Colonic mucosa (tissue), 4 donors: ENCODE measurements at places on chromosomes 12 and 14. TPM values are rescaled to one million over a fixed set of nuclear protein-coding genes. Genes with fewer than 3 reads are reported as not detected.
A peak's percentile ranks its signal among the peaks of the same experiment; 100 is the strongest.

DNA sequence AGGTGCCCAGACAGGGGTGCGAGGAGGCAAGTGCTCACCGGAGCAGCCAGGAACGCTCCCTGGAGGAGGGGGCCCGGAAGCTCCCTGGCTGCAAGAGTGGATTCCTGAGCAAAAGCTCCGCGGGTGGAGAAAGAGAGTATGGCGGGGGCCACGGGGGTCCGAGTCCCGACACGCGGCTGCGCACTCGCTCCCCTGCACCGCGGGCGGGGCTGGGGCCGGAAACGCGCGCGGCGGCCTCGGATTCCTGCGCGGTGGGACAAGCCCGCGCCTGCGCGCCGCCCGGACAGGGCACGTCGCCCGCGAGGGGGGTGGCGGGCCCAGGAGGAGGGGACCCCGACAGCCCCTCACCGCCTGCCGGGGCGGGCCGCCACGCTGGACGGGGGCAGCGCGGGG lies 27.8 kb upstream of the GPR132 start:
- DNase-seq: peak; percentile 59

GRCh38 chr14:51938137-51938536 lies 51.2 kb upstream of the RTRAF start:
- DNase-seq: no peak

Gene KRT1
- not detected for total RNA-seq

Gene RNASE7
- total RNA-seq: 0.16 TPM

GRCh38 chr14:24057867-24058259 lies 6.1 kb downstream of the CARMIL3 start:
- no peak for DNase-seq

DNA sequence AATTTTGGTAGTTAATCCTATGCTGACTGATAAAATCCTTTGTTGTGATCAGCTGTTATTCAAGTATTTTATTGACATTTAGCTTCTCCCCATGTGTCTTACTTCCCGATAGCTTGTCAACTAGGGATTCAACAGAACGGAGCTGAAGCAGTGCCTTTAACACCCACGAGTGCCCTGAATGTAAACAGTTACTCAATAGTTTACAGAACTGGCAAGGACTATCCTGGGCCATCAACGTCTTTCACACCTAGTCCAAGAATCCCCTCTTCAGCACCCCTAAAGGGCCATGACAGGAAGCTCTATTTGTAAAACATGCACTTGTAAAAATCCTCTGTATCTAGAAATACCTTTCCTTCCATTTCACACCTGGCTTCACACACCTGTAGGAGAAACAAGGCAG lies 45.3 kb downstream of the SETD3 start:
- DNase-seq: no peak

DNA sequence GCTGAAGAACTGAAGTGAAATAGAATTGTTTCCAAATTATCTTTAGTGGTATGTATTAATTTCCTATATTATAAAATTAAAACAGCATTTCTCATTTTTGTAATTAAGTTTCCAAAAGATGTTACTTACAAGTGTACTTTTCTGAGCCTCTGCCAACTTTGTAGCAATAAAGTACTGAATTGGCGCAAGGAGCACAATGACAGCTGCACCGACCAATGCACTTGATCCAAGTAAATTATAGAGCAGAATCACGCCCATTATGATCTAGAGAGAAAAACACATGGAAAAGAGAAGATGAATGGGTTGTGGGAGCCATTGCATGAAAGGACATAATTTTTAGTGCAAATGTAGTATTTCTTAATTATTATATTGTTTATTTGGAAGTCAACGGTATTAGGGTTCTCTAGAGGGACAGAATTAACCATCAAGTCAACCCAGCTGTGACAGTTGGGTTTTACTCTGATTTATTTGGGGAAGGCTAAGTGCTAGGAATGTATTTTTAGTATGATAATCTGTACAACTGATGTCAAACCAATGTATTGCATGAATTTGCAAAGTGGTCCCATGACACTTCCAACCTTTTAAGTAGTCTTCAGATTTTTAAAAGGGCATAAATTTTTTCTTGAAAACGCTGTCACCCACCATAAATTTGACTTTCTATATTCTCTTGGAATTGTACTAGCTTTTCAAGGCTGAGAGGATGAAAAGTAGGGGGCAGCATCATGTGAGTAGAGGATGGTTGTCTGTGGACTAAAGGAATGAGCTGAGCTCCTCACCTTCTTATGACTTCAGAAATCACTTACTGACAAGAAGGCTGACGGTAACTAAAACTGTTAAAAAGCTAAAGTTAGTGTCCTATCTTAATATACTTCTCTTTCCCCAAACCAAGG lies 33.0 kb downstream of the ABCC9 start:
- DNase-seq: no peak

DNA sequence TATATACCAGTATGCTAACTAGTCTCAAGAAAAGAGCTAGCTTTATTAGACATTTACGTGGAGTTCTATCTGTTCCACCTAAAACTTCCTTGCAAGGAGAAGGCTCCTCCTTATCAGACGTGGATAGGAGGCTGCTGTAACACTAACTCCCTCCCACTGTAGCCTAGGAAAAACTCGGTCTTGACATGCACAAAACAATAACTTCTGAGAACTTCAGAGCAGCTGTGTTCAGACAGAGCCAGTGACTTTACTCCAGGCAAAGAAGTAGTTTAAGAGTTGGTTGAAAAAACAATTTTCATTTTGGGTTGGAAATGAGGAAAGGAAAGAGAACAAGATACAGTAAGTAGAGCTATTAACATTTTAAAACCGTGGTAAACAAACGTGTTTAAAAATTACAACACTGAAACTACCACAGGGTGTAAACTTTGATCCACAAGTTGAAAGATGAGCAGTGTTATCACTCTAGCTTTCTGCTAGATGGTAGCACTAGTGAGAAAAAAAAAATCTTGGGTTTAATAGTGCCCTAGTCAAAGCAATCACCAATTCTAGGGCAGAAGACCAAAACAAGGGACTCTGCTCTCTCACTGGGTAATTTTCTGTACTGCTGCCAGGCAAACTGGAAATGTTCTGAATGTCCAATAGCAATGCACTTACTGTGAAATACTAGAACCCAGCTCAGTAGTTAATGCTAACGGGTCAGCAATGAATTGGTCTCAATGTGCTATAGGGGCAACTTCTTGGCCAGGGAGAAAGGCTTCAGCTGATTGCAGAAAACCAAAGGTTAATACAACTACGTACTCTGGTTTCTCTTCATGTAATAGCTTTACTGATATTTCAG lies 2.4 kb downstream of the ATF7 start:
- DNase-seq: peak; percentile 50

Gene SLC16A7
- 9.5 TPM for total RNA-seq

Gene GPR132
- 1.0 TPM for total RNA-seq

DNA sequence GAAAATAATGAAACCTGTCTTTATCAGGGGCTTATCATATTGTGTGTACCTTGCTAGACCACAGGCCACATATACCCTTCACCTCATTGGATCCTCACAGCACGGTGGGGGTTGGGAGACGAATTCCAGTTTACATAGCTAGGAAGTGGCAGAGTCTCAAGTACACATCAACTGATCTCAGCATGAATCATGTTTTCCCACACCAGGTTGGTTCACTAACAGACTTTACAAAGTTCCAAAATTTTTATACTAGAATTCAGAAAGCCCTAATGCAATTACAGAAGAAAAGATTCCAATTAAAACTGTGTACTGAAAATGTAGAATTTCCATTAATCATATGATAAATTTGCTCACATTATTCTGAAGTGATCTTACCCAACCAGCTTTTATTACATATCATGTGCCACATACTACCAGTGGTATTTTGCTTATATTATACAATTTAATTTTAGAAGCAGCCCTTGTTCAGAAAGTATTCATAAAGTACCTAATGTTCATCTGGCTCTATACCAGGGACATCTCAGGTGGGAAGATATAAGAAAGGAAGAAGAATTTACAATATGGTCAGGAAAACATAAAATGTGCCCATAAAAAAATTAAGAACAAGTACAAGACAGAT lies 196.2 kb downstream of the ITPR2 start:
- no peak for DNase-seq

DNA sequence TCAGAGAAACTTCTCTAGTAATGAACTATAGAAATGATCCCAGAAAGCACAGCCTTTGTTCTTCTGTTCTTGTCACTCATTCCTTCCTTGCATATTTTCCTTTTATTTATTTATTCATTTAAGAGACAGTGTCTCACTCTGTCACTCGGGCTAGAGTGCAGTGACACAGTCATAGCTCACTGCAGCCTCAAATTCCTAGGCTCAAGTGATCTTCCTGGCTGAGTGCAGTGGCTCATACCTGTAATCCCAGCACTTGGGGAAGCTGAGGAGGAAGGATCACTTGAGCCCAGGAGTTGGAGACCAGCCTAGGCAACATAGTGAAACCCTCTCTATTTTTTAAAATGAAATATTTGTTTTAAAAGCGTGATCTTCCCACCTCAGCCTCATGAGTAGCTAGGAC lies 11.5 kb downstream of the TECPR2 start:
- DNase-seq: no peak

DNA sequence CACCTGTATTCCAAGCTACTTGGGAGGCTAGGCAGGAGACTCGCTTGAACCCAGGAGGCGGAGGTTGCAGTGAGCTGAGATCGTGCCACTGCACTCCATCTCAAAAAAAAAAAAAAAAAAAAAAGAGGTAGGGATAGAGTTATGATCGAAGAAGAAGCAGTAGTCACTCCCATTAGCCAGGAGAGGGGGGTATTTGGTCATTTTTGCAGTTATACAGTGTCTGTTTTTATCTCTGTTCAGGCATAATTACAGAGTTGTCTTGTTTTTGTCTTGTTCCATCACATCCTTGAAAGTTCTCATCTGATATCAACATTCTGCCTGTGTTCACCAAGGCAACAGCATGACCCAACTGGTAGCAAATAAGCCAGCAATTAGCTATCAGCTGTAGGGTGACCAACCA lies 98.5 kb upstream of the TMPO start:
- DNase-seq: no peak

Gene ZDHHC22
- total RNA-seq: 0.07 TPM

DNA sequence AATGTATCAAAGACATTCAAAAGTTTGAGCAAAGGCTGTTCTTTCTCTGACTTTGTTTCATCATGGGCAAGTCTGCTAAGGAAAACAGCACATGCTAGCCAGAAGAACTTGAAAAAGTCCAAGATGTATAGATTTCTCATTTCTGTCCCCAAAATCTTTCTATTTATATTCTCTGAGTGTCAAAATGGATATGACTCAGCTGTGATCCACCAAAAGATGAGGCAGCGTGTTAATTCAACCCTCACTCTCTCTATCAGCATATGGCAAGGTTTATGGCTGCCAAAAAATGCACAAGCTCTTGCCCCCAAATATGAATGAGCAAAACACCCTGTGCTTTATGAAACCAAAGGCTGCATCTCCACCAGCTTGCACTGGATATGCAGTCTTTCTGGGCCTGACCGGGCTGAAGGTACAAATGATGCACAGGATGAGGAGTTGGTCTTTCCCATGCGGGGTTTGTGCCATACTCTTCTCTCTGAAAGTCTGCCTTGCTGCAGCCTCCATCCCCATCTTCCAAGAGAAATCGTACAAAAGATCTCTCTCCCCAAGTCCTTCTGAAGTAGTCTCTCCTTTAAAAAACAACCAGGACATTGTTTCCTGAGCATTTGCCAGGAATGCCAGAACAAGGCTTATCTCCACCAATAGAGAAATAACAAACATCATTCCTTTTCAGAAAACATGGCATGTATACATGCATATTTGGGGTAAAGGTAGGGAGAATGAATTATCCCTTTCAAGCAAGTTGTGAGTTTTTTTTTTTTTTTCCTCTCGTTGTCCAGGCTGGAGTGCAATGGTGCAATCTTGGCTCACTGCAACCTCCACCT lies 203.4 kb downstream of the TMX1 start:
- no peak for DNase-seq

DNA sequence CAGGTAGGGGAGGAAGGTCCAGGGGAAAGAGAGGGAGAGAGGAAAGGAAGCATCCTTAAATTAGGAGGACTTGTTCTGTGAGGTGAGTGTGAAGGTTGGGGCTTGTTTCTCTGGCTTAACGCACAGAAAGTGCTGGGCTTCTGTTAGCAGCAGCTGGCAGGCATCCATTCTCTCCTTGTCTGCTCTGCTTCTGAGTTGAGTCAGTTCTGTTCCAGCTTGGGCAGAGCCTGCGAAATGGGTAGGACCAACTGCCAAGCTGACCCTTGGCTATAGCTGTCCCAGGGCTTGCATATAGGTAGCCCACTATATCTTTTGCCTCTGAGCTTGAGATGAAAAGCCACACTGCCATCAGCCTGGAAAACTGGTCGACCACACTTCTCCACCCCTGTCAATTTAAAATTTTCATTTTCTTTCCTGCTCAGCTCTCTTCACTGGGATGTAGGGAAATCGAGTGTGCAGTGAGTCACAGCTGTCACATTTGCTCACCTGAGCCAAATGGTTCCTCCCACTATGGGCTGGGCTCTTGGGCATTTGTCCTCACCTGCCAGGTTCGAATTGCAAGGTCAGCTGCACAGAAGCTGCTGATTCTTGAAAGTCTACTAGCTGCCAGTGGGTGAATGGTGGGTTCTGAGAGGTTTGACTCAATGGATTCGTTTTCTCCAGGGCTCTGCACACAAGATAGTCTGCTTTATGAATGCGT lies 256.4 kb upstream of the PWP1 start:
- peak; percentile 23 for DNase-seq

Gene KCNC2
- total RNA-seq: 0.16 TPM

DNA sequence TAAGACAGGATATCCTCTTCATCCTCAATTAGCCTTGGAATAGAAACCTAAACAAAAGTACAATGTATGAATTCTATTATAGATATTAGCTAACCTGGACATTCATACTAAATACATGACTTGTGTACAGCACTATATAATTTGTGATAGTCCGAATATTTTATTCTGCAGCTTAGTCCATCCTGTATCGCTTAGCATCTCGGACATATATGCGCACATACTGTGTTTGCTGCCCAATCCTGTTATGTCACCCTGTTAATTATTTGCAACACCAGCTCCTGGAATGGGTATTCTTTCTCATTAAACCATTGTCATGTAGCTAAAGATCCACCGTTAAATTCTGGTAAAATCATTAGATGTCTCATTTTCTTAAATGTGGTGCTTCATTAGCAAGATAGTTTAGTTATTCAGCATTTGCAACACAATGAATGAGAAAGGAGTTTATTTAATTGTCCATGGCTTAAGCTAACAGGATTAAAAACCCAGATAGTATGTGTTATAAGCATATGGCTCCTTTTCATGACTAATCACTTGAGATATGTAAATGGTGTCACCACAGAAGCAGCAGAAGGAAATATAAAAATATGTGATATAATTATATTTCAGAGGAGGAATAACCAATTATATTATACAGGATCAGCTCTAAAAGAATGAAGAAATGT lies 156.0 kb upstream of the ARHGAP5 start:
- no peak for DNase-seq

GRCh38 chr12:96356831-96357230 lies 43.4 kb downstream of the CDK17 start:
- DNase-seq: no peak

GRCh38 chr14:50067723-50068495 lies 48.5 kb downstream of the VCPKMT start:
- DNase-seq: peak; percentile 63
